ENCODE measurements at places on chromosomes 1 and 21.

GRCh38 chr1:102435483-102435882 lies 438.8 kb upstream of the OLFM3 start:
- DNase-seq: no peak

GRCh38 chr1:226646026-226646869 lies 92.8 kb downstream of the ITPKB start:
- no peak for DNase-seq

- peak; percentile 76 for DNase-seq
These were observed 41.8 kb upstream of the CAMTA1 start for GRCh38 chr1:6743189-6744101.

DNA sequence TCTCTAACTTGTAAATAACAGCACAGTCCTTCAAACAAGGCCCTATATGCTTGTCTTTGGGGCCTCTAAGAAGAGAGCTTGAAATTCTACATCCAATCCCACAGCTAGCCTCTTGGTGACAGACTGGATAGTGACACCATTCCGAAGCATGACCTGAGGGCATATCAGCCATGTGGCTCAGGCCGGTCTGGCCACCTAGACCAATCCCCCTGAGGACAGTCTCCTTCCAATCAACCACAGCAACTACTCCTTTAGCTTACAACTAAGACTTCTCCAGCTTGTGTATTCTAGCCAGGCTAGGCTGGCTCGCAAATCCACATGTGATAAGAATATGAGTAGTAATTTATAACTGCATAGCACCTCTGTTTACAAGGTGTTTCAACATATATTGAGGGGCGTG lies 14.0 kb downstream of the BCAR3 start:
- no peak for DNase-seq

DNA sequence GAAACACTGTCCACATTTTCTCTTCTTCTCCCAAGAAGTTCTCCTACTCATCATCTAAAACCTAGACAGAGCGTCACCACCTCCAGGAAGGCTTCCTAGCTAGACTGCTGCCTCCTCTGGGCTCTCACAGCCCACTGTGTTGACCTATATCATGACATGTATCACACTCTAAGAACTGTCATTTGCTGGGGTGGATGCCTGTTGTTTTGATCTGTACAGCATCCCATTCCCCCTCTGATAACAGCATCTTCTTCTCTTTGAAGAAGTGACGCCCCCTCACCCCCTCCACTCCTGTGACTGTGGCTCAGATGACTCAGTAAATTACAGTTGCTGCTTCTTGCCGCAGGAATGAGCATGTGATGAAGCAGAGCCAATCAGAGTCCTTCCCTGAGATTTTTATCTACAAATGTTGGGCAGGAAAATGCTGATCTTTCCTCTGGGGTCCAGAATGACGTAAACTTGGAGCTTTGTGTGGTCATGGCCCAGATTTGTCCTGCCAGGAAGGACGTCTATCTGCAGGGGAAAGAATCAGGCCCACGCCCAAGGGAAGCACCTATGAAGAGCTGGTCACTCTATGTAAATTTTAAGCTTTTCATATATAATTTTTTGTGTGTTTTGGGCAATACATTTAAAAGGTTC lies 28.0 kb upstream of the FOXO6 start:
- no peak for DNase-seq

GRCh38 chr1:226960944-226961765 lies 21.1 kb downstream of the COQ8A start:
- no peak for DNase-seq

DNA sequence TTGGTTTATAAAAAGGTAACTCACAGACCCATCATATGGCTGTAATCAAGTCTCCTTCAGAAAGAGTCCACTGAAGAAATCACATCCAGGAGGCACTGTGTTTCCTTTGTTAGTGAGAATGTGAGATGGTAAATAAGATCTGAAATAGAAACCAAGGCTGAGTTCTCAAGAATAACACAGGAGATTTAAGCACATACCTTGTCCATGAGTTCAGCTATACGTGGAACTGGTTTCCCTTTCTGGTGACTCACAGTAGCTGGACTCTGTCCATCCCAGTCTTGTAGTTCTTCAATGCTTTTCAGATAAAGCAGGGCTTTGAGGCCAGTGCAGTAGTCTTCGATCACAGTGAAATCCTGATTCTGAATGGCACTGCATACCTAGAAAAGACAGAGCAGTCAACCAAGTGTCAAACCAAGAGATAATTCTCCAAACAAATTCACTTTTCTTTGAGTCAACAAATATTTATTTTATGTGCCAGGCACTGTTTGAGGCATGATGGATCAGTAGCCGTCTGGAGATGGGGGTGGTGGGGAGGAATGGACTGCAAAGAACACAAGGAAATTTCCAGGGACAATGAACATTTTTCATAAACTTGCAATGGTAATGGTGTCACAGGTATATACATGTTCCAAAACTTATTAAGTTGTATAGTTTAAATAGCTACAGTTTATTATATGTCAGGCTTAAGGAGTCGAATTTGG lies 471.4 kb downstream of the PTBP2 start:
- DNase-seq: peak; percentile 85

GRCh38 chr1:4085546-4085945 lies 185.5 kb upstream of the C1orf174 start:
- DNase-seq: no peak

Data from kidney glomerular epithelial cell (primary cell).